Activated T-helper 1 cell treated with anti-CD3 and anti-CD28 coated beads, Interleukin-2, amount 50 U/mL, for 16 hours (primary cell): ENCODE measurements at places on chromosomes 2 and 18.

DNA sequence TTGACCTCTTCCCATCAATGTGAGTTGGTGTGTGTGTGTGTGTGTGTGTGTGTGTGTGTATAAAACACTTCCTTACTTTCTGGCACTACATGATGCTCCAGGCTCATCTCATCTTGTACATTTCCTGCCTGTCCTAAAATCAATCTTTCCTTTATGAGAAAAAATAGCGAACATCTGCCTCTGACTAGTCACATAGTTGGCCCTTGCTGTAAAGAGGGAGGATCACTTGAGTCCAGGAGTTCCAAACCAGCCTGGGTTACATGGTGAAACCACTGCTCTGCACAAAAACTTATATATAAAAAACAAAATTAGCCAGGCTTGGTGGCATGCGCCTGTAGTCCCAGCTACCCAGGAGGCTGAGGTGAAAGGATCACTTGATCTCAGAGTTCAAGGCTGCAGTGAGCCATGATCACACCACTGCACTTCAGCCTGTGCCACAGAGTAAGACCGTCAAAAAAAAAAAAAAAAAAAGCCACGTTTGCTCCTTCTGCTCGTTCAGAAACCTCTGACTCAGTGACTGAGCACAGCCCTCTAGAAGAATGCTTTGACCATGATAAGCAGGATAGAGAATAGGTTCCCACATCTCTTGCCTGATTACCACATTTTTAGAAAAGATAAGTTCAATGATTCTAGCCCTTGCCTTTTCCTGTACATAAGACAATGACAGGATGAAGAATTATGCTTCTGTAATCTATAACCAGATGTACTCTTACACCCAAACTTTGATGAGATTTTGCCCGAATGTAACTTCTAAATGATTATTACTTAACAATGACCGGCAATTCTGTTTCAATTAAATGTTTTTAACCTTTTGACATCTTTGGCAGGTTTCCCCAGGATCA lies 45.2 kb upstream of the ST3GAL5 start:
- DNase-seq = no peak

DNA sequence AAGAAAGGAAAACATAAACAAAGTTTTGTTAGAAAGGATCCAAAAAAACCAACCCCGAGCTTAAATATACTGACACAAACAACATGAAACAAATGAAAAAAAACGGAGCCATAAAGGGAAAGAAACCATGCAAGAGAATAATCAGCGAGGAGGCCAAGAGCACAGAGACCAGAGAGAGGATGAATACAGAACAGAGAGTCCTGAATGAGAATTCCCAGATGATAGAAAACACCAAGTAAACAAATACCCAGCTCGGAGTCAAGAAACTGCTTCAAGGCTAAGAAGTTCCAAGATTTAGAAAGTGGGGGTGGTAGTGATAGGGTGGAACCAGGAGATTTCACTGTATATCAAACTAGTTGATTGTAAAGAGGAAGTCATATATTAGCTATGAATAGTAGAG lies 313.3 kb downstream of the OSR1 start:
- no peak for DNase-seq

DNA sequence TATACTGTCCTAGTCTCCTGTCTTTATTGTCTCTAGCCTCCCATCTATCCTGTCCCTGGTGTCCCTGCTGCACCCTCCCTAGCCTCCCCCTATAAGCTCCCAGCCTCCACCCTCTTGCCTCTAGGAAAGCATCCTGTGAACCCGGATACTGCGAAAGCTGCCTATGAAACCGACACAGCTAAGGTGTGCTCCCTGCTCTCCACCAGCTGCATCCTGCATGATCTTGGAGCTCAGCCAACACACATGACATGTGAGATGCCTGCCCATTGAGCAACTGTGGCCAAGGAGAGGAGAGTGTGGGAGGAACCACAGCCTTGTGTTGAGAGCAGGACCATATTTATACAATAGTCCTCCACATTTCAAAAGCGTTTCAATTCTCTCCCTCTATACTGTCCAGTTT lies 187.1 kb downstream of the ZBTB7C start:
- no peak for DNase-seq

- no peak for DNase-seq
These were observed 107.8 kb upstream of the REV1 start for GRCh38 chr2:99597616-99598015.
